ENCODE measurements at places on chromosomes 4 and X.

- DNase-seq: no peak
Observed at GRCh38 chrX:11341274-11342201, 48.3 kb downstream of the AMELX start.

GRCh38 chrX:153633048-153633447, 14.0 kb upstream of the DUSP9 start:
- no peak for DNase-seq

DNA sequence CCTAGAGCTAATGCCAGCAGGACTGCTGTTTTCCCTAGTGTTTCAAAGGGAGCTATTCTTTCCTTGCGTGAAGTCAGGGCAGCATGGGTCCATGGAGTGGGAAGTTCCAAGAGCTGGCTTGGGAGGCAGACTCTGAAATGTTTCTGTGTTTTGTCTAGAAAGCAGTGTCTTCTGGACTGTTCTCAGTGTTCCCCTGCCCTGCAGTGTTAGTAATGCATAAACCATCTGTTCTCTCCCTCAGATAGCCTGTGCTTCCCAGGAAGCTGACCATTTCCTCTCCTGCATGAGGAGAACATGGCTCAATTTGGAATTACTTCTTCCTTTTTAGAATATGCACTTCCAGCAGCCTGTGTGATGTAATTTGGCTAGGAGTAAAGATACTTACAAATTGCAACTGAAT, 116.7 kb upstream of the CXCL13 start:
- no peak for DNase-seq

DNA sequence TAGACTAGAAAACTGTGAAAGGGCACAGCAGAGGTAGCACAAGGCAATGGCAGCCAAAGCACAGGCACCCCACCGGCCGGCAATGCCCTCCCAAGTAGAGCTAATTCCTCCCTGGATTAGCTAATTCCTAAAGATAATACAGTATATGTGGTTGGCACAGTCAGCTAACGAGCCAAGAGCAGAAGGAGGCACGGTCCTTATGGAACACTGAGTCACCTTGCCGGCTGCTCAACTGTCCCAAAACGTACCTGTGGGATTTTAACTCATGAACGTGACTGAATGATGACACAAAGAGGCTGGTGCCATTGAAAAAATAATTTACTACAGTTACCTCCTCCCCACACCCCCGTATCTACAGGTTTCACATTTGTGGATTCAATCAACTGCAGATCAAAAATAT, 9.1 kb upstream of the FGFBP1 start:
- DNase-seq: no peak

- peak; percentile 28 for DNase-seq
Observed at GRCh38 chr4:176193938-176194337, 1.4 kb downstream of the SPATA4 start.

DNA sequence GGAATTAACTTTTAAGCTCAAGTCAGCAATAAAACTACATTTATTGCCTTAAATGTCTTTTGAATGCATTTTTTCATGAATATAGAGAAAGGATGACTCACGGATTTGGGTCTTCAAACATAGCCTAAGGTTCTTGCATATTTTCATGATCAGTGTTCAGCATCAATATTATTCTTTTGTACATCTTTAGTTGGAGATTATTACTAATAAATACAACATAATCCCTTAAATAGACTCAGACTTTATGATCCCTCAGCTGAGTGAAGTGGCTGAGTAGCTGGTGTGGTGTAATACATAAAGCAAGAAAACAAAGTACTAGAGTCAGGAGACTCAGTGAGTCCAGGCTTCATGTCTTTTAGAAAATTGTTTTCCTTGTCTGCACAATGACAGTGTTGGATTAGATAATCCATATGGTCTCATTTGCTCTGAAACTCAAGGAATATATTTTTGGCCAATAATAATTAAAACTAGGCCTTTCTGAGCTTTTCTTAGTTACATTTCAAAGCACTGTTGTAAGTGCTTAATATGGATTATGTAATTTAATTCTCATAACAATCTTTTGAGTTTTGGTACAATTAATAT, 78.3 kb upstream of the UNC5C start:
- no peak for DNase-seq

GRCh38 chrX:57451426-57452020, 140.3 kb upstream of the ZXDB start:
- no peak for DNase-seq

- no peak for DNase-seq
Observed at GRCh38 chrX:47272013-47272408, 39.2 kb downstream of the USP11 start.

- DNase-seq: no peak
Observed at GRCh38 chrX:108736509-108737479, at the start of gene IRS4. Gene IRS4, minus strand, starts transcription at chrX:108736563.

DNA sequence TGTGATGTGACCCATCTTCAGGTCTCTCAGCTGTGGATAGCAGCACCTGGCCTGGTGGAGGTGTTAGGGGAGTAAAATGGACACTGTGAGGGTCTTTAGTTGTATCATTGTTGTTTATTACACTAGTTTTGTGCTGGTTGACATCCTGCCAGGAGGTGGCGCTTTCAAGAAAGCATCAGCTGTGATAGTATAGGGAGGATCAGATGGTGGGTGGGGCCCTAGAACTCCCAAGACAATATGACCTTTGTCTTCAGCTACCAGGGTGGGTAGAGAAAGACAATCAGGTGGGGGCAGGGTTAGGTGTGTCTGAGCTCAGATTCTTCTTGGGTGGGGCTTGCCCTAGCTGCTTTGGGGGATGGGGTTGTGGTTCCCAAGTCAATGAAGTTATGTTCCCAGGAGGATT, 162.8 kb downstream of the PPP1R2C start:
- DNase-seq: no peak

DNA sequence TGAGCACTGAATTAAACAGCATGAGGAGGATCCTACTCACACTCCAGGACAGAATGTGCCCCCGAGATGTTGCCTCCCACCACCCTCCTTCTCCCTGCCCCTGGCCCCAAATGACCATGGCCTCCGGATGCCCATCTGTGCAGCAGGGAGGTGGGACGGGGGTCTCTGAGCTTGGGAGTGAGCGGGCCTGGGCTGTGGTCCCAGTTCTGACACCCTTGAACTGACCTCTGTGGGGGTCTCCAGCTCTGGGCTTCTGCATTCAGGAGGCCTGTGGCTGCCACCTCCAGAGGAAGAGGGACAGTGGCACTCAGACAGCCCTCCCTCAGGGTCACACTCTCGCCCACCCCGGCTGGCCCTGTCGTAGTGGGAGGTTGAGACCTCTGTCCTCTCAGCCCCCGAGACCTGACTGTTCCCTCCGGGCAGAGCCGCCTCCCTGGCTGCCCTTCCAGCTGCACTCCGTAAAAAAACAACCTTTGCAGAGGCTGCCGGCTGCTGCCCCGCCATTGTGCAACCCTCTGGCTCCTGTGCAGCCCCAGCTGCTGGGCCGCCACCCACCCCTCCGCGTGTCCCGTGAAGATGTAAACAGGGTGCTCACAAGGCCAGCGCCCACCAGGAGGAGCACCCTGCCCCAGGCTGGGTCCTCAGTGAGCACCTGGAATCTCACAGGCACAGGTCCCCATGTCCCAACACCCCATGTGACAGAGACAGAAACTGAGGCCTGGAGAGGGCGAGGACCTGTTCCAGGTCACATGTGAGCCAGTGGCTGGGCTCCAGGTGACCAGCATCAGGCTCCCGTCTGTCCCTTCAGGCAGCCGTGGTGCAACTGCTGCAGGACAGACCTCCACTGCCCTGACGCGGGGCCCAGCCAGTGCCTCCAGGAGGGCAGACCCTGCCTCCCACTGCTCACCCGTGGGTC, 39.6 kb downstream of the HTRA3 start:
- no peak for DNase-seq

- no peak for DNase-seq
Observed at GRCh38 chr4:73914071-73914470, 44.9 kb downstream of the CXCL1 start.

DNA sequence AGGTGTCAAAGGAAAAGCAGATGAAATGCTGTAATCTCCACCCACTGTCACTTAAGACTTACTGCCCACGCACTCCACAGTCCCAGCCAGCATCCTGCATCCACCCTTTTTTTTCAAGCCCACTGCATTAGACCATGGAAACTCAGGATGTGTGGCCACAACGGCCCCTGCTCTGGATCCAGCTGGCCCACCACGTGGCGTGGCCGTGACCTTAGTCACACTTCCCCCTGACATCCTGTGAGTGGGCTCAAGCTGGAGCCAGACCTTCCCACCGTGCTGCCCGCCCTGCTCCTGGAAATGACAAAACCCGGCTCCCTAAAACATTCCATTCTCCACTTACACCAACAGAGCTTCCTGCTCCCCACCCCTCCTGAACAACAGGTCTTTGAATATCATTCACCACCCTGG, 588.3 kb upstream of the DIPK2B start:
- DNase-seq: no peak

- DNase-seq: peak; percentile 1
Observed at GRCh38 chr4:177555007-177555574, 112.9 kb upstream of the AGA start.

- DNase-seq: no peak
Observed at GRCh38 chr4:153474251-153474650, 8.1 kb downstream of the TMEM131L start.

GRCh38 chr4:150078041-150078578, at the start of gene DCLK2:
Gene DCLK2, plus strand, starts transcription at chr4:150078445. Its CDS starts 583 bp downstream, at chr4:150079028.
- DNase-seq: no peak

GRCh38 chrX:140151316-140151715, 186.0 kb upstream of the CXorf66 start:
- DNase-seq: no peak

DNA sequence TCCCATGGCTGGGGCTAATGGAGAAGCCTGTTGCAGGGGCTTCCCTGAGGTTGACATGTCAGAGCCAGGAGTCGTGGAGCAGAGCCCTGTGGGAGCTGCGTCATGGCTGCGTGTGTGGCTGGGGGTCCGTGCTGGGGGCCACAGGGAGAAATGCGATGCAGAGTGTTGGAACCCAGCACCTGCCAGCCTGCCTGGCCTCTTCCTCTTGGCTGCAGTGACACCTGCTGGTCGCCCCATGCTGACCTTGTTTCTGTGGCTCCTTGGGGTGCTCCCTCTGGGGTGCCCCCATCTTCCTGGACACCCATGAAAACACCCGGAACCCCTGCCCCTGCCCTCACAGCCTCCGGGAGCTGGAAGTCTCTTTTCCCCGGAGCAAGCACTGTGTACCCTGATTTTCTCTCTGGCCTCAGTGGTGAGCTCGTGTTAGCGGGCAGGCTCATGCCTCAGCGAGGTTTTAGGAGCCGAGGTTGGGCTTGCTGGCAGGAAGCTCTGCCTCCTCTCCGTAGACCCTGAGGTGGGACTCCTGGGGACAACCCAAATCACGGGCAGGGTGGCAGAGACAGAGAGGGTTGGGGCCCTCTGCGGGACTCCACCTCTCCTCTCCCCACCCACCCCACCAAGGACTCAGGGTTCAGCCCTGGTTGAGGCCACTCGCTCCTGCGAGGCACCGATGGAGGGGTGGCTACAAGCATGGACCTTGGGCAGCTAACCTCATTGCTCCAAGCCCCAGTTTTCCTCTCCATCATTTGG, 103.7 kb downstream of the SORCS2 start:
- peak; percentile 2 for DNase-seq

DNA sequence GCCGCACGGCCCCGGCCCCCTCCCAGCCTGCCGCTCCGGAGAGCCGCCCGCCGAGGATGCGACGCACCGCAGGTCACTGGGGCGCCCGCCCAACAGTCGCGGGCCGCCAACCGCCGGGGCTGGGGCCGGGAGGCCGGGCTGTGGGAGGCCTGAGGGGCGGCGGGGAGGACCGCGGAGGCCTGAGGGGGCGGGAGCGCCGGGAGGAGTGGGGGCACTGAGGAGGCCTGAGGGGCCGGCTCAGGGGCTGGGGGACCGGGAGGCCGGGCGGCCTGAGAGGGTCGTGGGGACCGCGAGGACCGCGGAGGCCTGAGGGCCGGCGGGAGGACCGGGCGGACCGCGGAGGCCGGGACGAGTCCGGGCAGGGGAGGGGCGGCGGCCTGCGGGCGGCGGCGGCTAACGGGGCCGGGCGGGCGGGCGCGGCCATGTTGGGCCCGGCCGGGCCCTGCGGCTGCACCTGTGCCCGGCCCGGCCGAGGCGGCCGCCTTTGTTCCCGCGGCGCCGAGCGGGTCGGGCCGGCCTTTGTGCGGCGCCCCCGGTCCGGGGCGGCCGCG, 353 bp downstream of the NSD2 start:
- no peak for DNase-seq

DNA sequence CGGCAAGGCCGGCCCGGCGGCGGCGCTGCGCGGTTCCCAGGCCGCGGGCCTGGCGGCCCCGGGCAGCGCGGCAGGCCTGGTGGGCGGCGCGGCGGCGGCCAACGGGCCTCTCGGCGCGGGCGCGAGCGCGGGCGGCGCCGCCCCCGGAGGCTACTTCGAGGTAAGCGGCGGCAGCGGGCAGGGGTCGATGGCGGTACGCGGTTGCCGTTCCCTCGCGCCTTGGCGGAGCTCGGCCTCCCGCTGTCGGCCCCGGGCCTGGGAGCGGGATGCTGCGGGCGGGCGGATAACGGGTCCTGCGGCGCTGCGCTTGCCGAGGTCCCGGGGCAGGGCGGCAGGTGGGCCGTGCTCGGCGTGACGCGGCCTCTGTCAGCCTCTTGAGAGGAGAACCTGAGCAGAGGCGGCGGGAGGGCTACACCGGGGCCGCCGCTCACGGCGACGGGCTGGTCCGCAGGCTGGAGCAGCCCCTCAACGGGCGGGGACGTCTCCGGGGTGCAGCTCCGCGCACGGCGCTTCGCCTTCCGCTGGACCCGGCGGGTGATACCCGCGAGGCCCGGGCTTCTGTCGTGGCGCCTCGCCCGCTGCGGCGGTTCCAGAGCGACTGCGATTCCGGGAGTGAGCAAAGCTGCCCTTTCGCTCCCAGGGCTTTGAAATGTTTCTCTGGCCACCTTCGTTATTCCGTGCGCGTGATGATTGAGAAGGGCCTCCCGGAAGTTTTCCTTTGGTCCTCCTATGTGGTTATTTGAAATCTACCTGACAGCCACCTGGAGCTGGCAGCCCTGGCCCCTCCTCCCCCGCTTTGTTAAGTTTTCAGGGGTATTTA, 774 bp downstream of the FAM193A start:
- peak; percentile 56 for DNase-seq

DNA sequence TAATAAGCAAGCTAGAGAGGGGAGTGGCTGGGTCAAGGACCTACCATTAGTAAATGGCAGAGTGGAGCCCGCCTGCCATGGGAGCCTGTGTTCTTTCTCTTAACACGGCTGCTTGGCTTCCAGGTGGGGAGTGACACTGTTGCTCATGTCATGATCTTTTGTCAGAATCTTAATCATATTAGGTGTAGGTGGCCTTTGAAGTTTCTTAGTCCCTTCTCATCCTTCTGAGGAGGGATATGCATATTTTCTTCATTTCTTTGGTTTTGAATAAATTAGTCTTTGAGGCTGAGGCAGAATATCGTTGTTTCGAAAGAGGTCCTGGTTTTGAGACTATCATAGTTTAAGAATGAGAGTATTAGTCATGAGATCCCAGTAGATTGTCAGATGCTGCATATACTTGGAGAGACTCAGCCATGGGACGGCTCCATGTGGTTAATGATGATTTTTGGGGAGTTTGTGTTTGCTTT, 28.9 kb downstream of the SNX25 start:
- DNase-seq: no peak

DNA sequence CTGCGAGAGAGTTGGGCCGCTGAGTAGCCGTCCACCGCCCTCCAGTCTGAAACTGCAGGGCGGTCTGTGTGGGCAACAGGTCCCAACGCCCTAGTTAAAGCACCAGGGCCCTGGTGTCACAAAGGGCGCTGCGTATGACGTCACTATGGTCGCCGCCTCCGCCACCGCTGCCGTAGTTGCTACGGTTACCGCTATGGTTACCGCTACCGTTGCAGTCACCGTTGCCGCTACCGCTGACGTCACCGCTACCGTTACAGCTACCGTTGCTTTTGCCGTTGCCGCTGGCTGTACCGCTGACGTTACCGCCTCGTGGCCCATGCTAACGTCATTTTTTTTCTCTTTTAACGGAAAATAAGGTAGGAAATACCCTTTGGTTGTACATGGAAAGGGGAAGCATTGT, at the start of gene PPP1R2C:
Gene PPP1R2C (minus strand): TSS at position 68 of the 400 bp plus-strand sequence. CDS start 84 bp downstream, outside the sequence.
- no peak for DNase-seq
